ENCODE measurements at places on chromosomes 5 and 9. TPM values are rescaled to one million over a fixed set of nuclear protein-coding genes. Genes with fewer than 3 reads are reported as not detected.

- DNase-seq, result no peak
These were observed 1.7 kb downstream of the ADAMTS16 start for GRCh38 chr5:5141625-5142525.

DNA sequence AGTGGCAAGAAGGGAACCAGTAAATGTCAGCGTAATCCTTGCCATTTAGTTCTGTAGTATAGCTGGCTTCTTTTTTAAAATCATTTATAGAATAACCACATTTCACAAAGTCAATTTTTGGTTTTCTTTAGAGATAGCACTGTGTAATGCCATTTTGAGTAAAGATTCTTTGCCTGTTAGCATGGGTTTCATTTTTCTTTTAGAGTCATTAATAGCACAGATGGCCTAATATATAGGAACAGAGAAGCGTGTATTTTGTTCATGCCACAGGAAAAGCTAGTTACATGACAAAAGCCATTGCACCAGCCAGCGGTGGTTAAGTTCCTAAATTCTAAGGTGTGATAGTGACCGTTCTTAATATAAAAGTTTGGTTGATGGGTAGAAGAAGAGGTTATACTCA, 1363.9 kb downstream of the MAT2B start:
- DNase-seq, result no peak

GRCh38 chr5:80453366-80453765, 34.5 kb upstream of the FAM151B start:
- no peak for DNase-seq

STXBP1 gene
- 37.1 TPM for total RNA-seq

GRCh38 chr5:158317507-158317906, 458.6 kb upstream of the CLINT1 start:
- DNase-seq, result no peak

- DNase-seq, result no peak
These were observed 233.4 kb downstream of the RAB3C start for GRCh38 chr5:58816181-58816731.

THOC3 gene
- 125 TPM for total RNA-seq

IL11RA gene
- 7.2 TPM for total RNA-seq

- DNase-seq, result no peak
These were observed 759.9 kb downstream of the DTWD2 start for GRCh38 chr5:118228489-118228888.

- peak; percentile 73 for DNase-seq
These were observed 597.3 kb downstream of the PRELID2 start for GRCh38 chr5:145237843-145238242.

CHSY3 gene
- total RNA-seq, result 0.98 TPM

THBS4 gene
- total RNA-seq, result 11.8 TPM

DNA sequence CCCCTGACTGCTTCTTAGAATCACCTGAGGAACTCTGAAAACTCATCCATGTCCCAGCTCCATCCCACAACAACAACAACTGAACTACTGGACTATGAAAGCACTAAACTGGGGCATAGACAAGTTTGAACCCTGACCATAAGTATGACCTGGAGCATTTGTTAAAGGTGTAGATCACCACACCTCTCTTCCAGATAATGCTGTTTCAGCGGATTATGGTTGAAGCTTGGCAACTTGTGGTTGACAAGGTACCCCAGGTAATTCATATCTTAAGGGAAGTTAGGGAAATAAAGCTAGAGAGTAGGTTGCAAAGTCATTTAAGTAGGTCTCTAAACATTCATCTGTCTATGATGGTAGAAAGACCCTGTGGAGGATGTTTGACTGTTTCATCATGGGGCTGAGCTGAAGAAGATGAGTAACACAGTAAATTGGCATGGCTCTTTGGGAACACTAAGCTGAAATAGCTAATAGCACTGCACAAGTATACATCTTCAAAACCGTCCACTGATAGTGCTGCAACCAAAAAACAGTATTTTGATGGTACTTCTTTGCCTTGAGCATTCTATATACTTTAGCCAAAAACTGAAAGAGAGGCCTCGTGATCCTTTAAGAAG, 80.2 kb downstream of the TMEM174 start:
- DNase-seq, result no peak

DNA sequence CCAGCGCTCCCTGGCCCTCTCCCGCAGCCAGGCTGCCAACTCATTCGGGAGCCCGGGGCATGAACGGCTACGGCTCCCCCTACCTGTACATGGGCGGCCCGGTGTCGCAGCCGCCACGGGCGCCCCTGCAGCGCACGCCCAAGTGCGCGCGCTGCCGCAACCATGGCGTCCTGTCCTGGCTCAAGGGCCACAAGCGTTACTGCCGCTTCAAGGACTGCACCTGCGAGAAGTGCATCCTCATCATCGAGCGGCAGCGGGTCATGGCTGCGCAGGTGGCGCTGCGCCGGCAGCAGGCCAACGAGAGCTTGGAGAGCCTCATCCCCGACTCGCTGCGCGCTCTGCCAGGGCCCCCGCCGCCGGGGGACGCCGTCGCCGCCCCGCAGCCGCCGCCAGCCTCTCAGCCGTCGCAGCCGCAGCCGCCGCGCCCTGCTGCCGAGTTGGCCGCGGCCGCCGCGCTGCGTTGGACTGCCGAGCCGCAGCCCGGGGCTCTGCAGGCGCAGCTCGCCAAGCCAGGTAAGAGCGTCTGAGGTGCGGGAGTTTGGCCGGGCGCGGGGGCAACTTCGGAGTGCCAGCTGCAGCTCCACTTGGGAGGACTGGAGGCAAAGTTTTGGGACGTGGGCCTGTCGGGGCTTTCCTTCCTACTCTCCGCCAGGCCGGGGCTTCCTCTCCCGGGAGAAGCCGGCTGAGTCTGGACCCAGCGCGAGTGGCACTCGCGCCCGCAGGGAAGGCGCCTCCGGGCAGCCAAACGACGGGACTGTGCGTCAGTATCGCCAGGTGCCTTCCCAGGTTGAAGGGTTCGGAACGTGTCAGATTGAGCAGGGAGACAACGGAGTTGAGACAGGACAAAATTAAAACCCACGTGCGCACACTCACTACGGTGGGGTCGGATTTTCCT, 735 bp downstream of the DMRT3 start:
- peak; percentile 57 for DNase-seq

GRCh38 chr5:151126199-151126645, 31.4 kb downstream of the ANXA6 start:
- DNase-seq, result peak; percentile 77

SEMA5A gene
- total RNA-seq, result 14.3 TPM

DNA sequence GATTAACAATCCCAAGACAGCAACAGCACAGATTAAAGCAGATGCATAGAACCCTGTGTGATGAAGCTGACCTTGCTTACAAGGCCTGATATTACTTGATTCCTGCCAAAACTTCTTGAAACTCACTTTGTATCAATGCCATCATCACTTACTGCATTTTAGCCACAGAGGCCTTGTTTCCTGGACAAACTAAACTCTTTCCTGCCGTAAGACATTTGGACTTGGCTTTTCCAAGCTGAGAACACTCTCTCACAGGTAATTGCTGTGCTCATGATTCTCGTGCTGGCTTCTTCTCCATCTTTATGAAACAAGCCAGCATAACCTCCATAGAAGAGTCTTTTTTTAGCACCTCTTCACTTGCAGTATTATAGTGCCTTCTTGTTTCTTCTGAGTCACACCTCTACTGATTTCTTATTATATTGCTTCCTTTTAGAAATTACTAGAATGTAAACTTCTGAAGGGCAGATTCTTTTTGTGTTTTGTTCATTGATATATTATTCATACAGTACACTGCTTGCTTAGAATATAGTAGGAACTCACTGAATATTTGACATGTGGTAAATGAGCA, 456.5 kb upstream of the ZNF608 start:
- no peak for DNase-seq

GRCh38 chr5:158847772-158848171, 251.9 kb downstream of the EBF1 start:
- no peak for DNase-seq

GRCh38 chr9:121750715-121751623, 99.5 kb downstream of the DAB2IP start:
- DNase-seq, result no peak

- no peak for DNase-seq
These were observed 30.0 kb upstream of the COL15A1 start for GRCh38 chr9:98913705-98914104.

DNA sequence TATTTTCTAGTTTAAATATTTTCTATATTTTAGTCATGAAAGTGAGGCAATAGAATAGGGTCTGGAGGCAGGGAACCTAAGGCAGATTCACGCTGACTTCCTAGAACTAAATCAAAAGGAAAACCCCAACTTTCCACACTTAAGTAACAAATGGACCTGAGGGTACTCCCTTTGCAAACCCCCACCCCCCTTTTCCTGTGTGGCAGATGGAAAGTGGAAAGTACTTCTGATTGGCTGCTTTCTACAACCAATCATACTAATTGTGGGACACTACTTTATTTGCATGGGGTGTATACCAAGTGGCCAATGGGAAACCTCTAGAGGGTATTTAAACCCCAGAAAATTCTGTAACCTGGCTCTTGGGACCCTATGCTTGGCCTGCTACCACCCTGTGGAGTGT, 4.8 kb upstream of the CENPH start:
- no peak for DNase-seq

DNA sequence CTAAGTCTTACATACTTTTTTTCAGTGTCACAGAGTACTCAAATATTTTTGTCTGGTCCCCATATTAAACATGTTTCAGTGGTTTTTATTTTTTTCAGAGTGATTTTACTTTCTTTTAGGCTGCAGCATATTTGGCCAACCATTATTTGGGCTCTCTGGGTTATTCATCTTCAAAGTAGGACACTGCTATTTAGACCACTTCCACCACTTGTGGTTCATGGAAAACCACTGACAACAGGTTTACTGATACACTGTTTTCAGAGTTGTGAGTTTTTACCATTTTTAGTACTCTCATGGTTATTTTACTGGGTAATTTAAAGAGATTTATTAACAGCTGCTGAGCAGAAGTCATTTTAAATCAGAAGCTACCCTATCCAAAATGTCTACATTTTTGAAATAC, 437.6 kb downstream of the KIAA0825 start:
- no peak for DNase-seq

GPR21 gene
- total RNA-seq, result not detected

ZNF483 gene
- total RNA-seq, result 65.9 TPM

DNA sequence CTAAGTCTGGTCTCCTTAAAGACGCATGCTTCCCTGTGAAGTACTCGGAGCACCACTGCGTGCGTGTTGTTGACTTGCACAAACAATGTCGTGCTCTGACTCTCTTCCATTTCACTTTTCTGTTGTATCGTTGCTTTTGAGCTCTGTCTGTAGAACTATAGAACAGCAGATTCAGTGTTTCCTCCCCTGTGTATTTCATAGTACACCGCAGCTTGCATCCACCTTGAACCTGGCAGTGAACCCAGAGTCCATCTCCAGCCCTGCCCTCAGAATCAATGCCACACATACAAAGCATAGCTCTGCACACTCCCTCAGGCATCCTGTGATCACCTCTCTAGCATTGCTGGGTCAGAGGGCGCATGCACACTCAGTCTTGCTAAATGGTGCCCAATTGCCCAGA, 37.2 kb upstream of the ADAMTS2 start:
- no peak for DNase-seq

GRCh38 chr5:88238732-88239131, 29.9 kb downstream of the TMEM161B start:
- no peak for DNase-seq

- no peak for DNase-seq
These were observed 2.6 kb downstream of the VLDLR start for GRCh38 chr9:2624051-2624682.

FIBCD1 gene
- total RNA-seq, result 8.8 TPM

CLIC3 gene
- total RNA-seq, result not detected

DNA sequence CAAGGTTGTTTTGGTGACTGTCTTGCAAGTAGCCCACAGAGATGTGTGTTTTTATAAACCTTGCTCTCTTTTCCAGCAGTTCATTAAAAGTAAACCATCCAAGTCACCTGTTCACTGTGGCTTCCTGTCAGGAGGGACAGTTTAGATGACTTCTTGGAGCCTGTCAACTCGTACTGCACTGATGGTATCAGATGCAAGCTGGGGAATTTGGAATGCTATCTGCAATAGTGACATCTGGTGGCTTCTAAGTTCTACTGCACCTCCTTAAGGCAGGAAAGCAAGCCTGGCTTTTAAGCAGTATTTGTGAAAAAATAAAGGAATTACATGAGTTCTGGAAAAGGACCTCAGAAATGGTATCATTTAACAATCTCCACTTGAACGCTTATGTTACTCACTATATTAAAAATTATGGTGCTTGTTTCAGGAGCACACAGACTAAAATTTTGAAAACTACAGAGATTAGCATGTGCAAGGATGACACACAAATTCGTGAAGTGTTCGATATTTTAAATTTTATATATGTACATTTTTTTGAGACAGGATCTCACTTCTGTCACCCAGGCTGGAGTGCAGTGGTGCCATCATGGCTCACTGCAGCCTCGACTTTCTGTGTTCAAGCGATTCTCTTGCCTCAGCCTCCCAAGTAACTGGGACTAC, 164.0 kb downstream of the TTC39B start:
- no peak for DNase-seq

- DNase-seq, result no peak
These were observed 450.5 kb upstream of the CDH10 start for GRCh38 chr5:25095261-25095660.

GRCh38 chr5:97888439-97888838, 705.4 kb upstream of the RIOK2 start:
- no peak for DNase-seq

SCGB3A2 gene
- total RNA-seq, result 57.3 TPM

LCN9 gene
- 1.7 TPM for total RNA-seq

DNA sequence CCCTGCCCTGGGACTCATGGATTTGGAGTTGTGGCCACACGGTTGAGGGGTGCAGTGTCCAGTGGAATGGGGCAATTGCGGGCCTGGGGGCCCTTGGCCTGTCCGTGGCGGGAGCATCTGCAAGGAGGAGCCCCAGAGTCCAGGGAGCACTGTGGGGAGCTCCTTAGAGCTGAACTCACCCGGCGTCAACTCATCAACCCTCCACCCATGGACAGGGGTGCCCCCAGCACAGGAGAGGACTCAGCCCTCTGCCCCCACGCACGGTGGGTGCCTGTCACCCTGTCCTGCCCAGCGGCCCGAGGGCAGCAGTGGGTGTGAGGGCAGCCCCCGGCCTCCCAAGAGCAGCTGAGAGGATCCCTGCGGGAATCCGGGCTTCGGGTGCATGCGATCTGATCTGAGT, 550 bp upstream of the SLC6A18 start:
- no peak for DNase-seq

GRCh38 chr5:135539430-135540005, 3.8 kb upstream of the NEUROG1 start:
- no peak for DNase-seq

- DNase-seq, result no peak
These were observed 276.2 kb downstream of the SYK start for GRCh38 chr9:91077624-91078368.

- DNase-seq, result peak; percentile 52
These were observed 1.3 kb downstream of the PROB1 start for GRCh38 chr5:139393497-139394122.

- no peak for DNase-seq
These were observed 118.9 kb downstream of the NXNL2 start for GRCh38 chr9:88653911-88654310.

Measured in WTC11 (cell line).